ENCODE measurements at places on chromosomes 1 and 21. TPM values are rescaled to one million over a fixed set of nuclear protein-coding genes. Genes with fewer than 3 reads are reported as not detected.

FNDC7 gene
- polyA plus RNA-seq, result not detected

S100A5 gene
- 0.52 TPM for polyA plus RNA-seq

FCRL6 gene
- not detected for polyA plus RNA-seq

POU3F1 gene
- not detected for polyA plus RNA-seq

SYCP1 gene
- polyA plus RNA-seq, result not detected

B3GALT5 gene
- 0.40 TPM for polyA plus RNA-seq

IL22RA1 gene
- not detected for polyA plus RNA-seq

PIGR gene
- polyA plus RNA-seq, result not detected

GBP2 gene
- polyA plus RNA-seq, result 1.7 TPM

COL18A1 gene
- polyA plus RNA-seq, result 535 TPM

MAP3K21 gene
- polyA plus RNA-seq, result 0.70 TPM

FAM78B gene
- 0.57 TPM for polyA plus RNA-seq

ICOSLG gene
- not detected for polyA plus RNA-seq

RNU1-1 gene
- polyA plus RNA-seq, result not detected

SGIP1 gene
- 10.0 TPM for polyA plus RNA-seq

OR2M3 gene
- polyA plus RNA-seq, result not detected

RNU1-4 gene
- polyA plus RNA-seq, result not detected

FAM167B gene
- 4.6 TPM for polyA plus RNA-seq

FCGR1A gene
- 0.64 TPM for polyA plus RNA-seq

MRAP gene
- not detected for polyA plus RNA-seq

RAB25 gene
- 2.1 TPM for polyA plus RNA-seq

CFAP107 gene
- polyA plus RNA-seq, result not detected

ARHGAP29 gene
- polyA plus RNA-seq, result 8.1 TPM

NTRK1 gene
- 3.9 TPM for polyA plus RNA-seq

RXRG gene
- polyA plus RNA-seq, result 296 TPM

PCSK9 gene
- 2.4 TPM for polyA plus RNA-seq

WDR26 gene
- polyA plus RNA-seq, result 14.9 TPM

FOXO6 gene
- 18.6 TPM for polyA plus RNA-seq

TRPM2 gene
- not detected for polyA plus RNA-seq

DNASE2B gene
- polyA plus RNA-seq, result not detected

PIK3R3 gene
- 6.2 TPM for polyA plus RNA-seq

PDC gene
- polyA plus RNA-seq, result not detected

AUNIP gene
- polyA plus RNA-seq, result 5.6 TPM

ERG gene
- polyA plus RNA-seq, result 0.94 TPM

C1orf115 gene
- 9.7 TPM for polyA plus RNA-seq

DMBX1 gene
- polyA plus RNA-seq, result not detected

USP33 gene
- 43.8 TPM for polyA plus RNA-seq

BSND gene
- polyA plus RNA-seq, result not detected

TARS2 gene
- 46.8 TPM for polyA plus RNA-seq
